Activated naive CD4-positive, alpha-beta T cell treated with Interleukin-2 at 50 U/mL for 16 hours (primary cell): ENCODE measurements at places on chromosomes 11 and 22.

GRCh38 chr22:20203552-20204201 lies 52.8 kb upstream of the CCDC188 start:
- DNase-seq: no peak

DNA sequence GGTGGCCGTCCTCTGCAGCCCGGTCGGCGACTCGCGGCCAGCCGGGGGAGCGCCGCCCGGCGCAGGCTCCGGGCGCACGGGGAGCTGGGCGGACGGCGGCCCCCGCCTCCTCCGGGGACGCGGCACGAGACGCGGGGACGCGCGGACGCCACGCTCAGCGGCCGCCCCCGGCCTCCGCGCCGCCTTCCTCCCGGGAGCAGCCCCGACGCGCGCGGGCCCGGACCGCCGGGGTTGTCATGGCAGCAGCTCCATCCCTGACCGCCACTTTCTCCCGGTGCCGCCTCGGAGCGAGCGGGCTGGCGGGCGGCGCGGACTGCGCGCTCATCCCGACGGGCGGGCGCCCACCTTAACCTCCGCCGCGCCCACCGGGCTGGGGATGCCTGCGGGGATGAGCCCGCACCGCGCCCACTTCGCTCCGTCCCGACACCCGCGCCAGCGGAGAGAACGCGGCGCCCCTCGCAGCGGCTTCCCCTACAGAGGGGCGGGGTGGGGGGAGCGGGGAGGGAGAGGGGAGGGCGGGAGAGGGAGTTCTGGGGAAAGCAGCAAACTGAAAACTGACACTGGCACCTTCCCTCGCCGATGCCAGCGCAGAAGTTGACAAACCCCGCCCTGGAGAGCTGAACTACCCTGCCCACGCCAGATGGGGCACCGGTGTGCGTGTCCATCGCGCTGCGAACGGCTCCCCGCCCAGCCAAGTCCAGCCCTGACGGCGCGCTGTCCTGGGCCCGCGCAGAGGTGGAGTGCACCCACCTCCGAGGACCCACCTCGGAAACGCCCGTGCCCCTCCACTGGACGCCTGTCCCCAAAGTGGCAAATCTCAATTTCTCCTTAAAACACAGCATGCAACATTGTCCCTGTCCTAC lies 588.4 kb downstream of the OPCML start:
- no peak for DNase-seq

GRCh38 chr11:10325277-10326011 lies 20.6 kb downstream of the ADM start:
- DNase-seq: no peak

GRCh38 chr11:123457187-123457770 lies 27.2 kb downstream of the GRAMD1B start:
- DNase-seq: no peak

DNA sequence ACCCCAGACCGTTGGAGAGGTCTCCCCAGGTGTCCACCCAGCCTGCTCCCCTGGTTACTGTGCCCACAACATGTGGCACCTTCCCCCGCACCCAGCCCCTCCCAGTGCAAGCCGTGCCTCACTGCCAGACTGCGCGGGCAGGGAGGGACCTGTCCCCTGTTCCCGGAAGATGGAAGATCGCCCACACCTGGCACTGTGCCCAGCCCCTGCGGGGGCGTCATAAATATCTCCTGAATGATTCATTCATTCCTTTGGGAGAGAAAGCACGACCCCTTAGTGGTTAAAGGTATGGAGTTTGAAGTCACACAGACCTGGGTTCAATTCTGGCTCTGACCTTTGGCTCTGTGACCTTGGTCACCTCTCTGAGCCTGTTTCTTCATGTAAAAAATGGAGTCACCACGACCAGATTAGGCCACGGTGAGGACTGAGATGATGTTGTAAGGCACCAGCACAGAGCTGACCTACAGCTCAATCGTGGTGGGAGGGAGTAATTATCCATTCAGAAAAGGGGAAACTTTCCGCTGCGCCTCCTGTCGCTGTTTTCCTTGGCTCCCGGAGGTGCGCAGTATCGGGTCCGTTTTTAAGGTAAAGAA lies 497 bp upstream of the SYT12 start:
- DNase-seq: no peak

DNA sequence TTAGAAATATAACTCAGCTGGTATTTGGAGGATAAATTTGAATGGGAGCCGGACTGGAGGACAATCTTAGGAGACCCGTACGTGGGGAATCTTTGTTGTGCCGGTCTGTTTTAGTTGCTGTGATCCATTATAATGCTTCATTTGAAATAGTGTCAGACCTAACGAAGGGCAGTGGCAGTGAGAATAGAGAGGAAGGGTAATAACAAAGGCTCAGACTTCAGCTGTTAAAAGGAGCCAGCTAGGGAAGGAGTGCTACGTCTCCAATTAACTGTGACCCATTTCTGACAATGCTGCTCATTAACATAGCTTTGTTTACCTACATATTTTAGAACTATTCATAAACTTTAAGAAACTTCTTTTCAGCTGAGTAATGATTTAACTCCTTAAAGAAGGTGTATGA lies 246.9 kb downstream of the OPCML start:
- no peak for DNase-seq

GRCh38 chr11:125451400-125452124 lies 44.5 kb downstream of the FEZ1 start:
- DNase-seq: no peak

GRCh38 chr11:45708887-45709663 lies 43.7 kb upstream of the CHST1 start:
- DNase-seq: no peak
